ENCODE measurements at places on chromosomes 5 and 9. TPM values are rescaled to one million over a fixed set of nuclear protein-coding genes. Genes with fewer than 3 reads are reported as not detected.
A peak's percentile ranks its signal among the peaks of the same experiment; 100 is the strongest.

SLC6A7 gene
- total RNA-seq, result not detected

CNTLN gene
- 9.4 TPM for total RNA-seq

DNA sequence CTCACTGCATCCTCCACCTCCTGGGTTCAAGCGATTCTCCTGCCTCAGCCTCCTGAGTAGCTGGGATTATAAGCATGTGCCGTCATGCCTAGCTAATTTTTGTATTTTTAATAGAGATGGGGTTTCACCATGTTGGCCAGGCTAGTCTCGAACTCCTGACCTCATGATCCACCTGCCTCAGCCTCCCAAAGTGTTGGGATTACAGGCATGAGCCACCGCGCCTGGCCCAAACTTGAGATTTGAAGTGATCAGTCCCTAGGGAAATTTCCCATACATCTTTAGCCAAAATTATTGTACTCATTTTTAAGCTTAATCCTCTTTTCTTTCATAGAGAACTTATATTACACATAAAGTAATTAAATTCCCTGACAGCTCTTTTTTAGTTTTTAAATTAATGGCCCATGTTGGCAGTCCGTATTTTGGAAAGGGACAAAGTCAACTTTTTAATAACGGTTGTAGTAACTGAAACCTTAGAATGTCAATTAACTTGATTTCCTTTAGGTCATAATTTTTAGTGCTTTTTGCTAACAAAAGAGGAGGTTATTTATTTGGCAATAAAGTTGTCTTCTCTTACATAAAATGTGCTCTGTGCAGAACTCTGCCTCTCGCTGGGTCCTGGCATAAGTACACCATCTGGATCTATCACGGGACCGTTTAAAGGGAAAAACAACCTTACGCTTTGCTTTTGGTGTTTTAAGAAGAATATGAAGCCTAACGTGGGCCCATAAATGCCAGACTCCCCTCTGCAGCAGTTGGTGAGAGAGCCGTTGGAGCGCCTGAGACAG is 142.3 kb upstream of the OTULINL start:
- no peak for DNase-seq

GRCh38 chr5:152505442-152506042 is 100.5 kb upstream of the NMUR2 start:
- no peak for DNase-seq

GRCh38 chr9:99140685-99141314 is 35.9 kb downstream of the TGFBR1 start:
- no peak for DNase-seq

TAF11L7 gene
- total RNA-seq, result not detected

PITX1 gene
- 5.2 TPM for total RNA-seq

GRCh38 chr9:113988385-113989016 is 89.6 kb downstream of the AMBP start:
- no peak for DNase-seq

DNA sequence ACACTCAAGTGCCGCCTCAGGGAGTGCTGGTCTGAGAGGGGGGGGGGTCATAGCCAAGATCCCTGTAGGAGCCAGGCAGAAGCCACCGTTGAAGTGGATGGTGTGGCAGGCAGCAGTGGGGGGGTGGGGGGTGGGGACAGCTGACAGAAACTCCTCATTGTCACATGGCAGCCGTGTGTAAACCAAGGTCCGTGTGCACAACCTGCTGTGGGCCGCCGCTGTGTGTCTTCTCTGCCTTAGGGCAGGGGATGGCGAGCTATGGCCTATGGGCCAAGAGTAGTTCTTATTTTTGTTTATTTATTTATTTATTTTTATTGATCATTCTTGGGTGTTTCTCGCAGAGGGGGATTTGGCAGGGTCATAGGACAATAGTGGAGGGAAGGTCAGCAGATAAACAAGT is 13.4 kb downstream of the SQSTM1 start:
- no peak for DNase-seq

FRMD3 gene
- 13.4 TPM for total RNA-seq

DNA sequence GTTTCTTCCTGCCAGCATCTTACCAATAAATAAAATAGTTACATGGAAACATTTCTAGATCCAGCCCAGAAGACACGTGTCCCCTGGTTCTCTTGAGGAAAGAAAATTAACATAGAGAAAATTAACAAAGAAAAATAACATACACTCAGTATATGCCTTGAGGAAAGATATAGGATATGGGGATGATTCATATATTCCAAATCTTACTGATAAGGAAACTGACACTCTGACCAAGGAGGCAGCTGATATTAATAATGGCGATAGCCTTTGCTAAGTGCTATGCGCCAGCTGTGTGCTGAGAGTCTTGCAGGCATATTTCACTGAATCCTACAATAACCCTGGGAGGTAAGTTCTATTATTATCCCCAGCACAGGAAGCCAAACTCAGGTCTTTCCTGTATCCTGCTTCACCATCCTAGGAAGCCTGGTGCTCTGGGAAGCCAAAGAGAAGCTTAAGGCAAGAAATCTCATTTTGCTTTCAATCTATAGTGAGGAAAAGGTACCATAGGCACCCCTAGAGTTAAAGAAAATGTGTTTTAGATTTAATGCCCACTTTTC is 302.7 kb upstream of the NREP start:
- no peak for DNase-seq

C1QTNF3 gene
- total RNA-seq, result 20.5 TPM

- no peak for DNase-seq
These were observed 24.4 kb upstream of the TAL2 start for GRCh38 chr9:105637787-105638395.

DNA sequence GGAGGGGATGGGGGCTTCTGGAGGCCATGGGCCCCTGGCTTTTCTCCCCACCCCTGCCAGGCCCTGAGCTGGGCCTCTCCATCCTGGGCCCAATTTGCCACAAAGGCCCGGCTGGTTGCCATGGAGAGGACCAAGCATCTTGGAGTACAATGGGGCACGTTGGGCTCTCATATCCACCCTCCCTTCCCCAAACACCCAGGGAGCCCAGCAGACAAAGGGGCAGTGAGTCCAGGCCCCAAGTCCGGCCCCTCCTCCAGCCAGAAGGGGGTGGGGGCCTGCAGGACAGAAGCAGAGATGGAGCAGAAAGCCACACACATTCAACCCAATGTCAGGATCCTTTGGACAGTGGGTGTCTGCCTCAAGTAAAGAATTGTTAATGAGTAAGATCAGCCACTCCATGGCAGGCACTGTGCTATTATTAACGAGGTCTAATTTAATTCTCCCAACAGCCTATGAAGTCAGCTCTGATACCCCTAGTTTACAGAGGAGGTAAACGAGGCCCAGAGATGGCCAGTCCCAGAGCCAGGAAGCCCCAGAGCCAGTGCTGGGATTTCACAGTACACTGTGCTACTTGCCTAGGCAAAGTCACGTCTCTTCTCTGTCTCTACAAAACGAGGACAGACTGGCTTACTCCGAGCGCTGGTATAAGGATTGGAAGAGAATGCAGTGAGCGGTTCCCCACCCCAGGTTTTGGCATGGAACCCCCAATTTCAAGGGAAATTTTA is 2.3 kb downstream of the CRB2 start:
- no peak for DNase-seq

DNA sequence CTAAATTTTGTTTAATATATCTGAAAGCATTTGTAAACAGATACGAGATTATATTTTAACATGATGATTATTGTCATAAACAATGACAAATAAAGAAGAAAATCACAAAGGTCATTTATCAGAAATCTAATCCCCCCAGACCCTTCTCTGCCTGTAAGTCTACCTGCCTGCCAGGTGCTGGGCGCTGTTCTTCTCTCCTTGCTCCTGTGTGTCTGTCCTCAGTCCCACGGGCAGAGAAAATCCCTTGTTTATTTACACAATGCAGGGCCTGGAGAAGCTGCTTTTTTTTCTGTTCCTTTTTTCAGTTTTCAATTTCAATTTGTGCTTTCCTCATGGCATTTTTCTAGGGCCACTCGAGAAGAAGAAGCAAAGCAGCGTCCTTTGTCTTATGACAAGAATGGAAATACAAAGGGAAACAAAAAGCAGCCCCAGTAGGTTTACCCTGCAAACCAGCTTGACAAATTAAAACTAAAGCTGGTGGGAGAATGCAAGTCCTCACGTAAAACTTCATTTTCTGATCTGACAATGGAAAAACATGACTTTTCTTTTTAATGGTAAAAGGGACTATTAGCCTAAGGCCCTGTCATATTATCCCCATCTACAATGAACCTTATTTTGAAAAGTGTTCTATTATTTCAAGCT is 282.4 kb upstream of the KLF9 start:
- no peak for DNase-seq

- DNase-seq, result no peak
These were observed 120.0 kb downstream of the C5orf15 start for GRCh38 chr5:133848341-133848811.

DOLK gene
- 20.7 TPM for total RNA-seq

DNA sequence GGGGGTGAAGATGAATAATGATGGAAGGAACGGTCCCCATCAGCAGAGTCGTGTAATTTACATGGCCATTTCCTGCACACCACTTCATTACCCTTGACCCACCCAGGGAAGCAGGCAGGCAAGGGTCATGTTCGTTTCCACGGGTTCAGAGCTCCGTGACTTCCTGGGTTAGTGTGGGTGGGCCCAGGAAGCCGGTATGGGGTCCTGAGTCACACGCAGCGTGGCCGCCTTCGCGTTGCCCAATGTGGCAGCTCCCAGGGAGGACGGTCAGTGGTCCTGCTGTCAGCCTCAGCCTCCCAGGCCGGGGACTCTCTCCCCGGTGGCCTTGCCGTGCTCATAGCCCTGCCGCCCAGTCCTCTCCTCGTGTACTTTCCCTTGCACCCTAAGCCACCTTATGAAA is 5.1 kb upstream of the TERT start:
- no peak for DNase-seq

DNA sequence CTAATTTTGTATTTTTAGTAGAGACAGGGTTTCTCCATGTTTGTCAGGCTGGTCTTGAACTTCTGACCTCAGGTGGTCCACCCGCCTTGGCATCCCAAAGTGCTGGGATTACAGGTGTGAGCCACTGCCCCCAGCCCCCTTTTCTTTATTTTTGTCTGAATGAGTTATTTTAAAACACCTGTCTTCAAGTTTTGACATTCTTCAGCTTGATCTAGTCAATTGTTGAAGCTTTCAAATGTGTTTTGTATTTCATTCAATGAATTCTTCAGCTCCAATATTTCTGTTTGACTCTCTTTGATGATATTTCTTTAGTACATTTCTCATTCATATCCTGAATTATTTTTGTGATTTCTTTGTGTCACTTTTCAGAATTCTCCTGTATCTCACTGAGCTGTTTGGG is 486.2 kb downstream of the DMAC1 start:
- no peak for DNase-seq

- no peak for DNase-seq
These were observed 61.7 kb downstream of the SLC38A9 start for GRCh38 chr5:55650386-55650785.

SURF4 gene
- 117 TPM for total RNA-seq

GRCh38 chr5:51399643-51400006 is 16.4 kb downstream of the ISL1 start:
- DNase-seq, result no peak

CDH12 gene
- total RNA-seq, result not detected

RANBP17 gene
- total RNA-seq, result 16.4 TPM

GRCh38 chr9:122005597-122005996 is 87.5 kb downstream of the TTLL11 start:
- peak; percentile 75 for DNase-seq

USP20 gene
- 33.8 TPM for total RNA-seq

GRCh38 chr9:94937214-94937903 is 210.9 kb downstream of the AOPEP start:
- DNase-seq, result no peak

- no peak for DNase-seq
These were observed 300.7 kb upstream of the IZUMO3 start for GRCh38 chr9:24846248-24846912.

DNA sequence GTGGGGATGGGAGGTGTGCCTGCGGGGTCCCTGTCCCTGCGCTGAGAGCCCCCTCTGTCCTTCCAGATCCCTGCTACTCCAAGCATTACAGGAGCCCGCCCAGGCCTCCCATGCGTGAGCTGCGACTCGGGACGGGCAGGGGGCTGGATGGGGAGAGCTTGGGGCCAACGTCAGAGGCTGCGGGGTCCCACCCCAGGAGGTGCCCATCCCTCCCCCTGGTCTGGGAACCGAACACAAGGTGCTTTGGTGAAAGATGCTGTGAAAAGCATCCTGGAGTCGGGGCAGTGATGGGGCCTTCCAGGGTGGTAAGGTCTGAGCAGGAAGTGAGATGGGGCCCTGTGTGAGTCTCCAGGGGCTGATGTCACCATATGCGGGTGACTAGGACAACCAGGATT is 2.7 kb downstream of the LCN9 start:
- no peak for DNase-seq

SPINK7 gene
- total RNA-seq, result not detected

POU5F2 gene
- total RNA-seq, result 1.3 TPM

GRCh38 chr5:89011778-89012711 is 129.1 kb upstream of the MEF2C start:
- DNase-seq, result no peak

GRCh38 chr5:30880514-30880913 is 313.0 kb upstream of the CDH6 start:
- DNase-seq, result no peak

GRCh38 chr9:127221695-127222094 is 42.9 kb upstream of the GARNL3 start:
- DNase-seq, result no peak

- no peak for DNase-seq
These were observed 554.5 kb upstream of the WWC1 start for GRCh38 chr5:167736992-167737391.

GRCh38 chr5:132003170-132003744 is 8.2 kb downstream of the ACSL6 start:
- no peak for DNase-seq

Data from esophagus muscularis mucosa (tissue), 4 donors.